ENCODE measurements at places on chromosomes 4 and X. TPM values are rescaled to one million over a fixed set of nuclear protein-coding genes. Genes with fewer than 3 reads are reported as not detected.

- H3K4me1 ChIP-seq, result no peaks in the 10 kb centered on the region
- H3K36me3 ChIP-seq, result no peaks in the 10 kb centered on the region
- no peak overlapping the region for H3K27ac ChIP-seq
- no peak for DNase-seq
- no peak overlapping the region for H3K4me3 ChIP-seq
Measured at GRCh38 chr4:37245391-37245954, 930 bp downstream of the NWD2 start.

GRCh38 chrX:112779139-112779538, 61.5 kb downstream of the AMOT start:
- no peaks in the 10 kb centered on the region for H3K4me1 ChIP-seq
- H3K27ac ChIP-seq, result no peak overlapping the region
- no peaks in the 10 kb centered on the region for H3K36me3 ChIP-seq

- H3K27me3 ChIP-seq, result no peaks in the 10 kb centered on the region
- no peak overlapping the region for H3K27ac ChIP-seq
- H3K36me3 ChIP-seq, result no peaks in the 10 kb centered on the region
- no peak for DNase-seq
- H3K4me1 ChIP-seq, result peaks cover 3% of the 10 kb centered on the region
Measured at GRCh38 chr4:2443956-2444740, 24.8 kb upstream of the RNF4 start.

- no peaks in the 10 kb centered on the region for H3K27me3 ChIP-seq
- H3K4me1 ChIP-seq, result no peaks in the 10 kb centered on the region
- no peak overlapping the region for H3K27ac ChIP-seq
- H3K4me3 ChIP-seq, result no peak overlapping the region
- H3K36me3 ChIP-seq, result no peaks in the 10 kb centered on the region
- DNase-seq, result no peak
Measured at GRCh38 chr4:43253541-43253940, 361.0 kb downstream of the GRXCR1 start.

DNA sequence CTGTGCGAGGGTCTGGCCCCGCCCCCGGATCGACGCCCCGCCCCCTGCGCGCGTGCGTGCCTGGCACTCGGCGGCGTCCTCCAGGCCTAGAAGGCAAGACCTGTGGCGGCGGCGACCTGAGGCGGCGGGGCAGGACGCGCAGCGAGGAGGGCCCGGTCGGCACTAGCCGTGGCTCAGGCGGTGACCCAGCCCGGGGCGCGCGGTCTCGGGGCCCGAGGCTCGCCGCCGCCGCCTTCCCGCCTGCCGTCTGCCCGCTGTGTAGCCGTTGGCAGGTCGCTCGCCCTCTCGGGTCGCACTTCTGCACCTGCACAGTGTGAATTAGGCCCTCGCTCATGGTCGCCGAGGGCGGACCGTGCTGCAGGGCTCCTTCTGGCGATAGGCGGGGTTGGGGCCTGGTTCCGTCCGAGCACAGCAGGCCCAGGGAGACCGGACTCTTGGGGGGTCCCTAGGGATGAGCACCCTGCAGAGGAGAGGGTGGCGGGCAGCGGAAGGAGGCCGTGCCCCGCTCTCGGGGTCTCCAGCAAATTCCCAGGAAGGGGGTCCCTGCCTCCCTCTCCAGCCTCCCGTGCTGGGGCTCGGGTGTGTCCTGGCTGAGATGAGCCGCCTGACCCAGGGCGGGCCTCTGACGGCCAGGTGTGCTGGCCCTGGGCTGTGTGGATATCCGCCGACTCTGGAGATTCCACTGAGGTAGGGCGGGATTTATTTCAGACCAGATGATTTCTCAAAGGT, 557 bp upstream of the FAM53A start:
- H3K36me3 ChIP-seq, result no peaks in the 10 kb centered on the region
- H3K27ac ChIP-seq, result no peak overlapping the region
- no peak overlapping the region for H3K4me3 ChIP-seq
- H3K4me1 ChIP-seq, result no peaks in the 10 kb centered on the region
- peak; percentile 91 for DNase-seq

GRCh38 chrX:68897118-68897945, 68.5 kb downstream of the EFNB1 start:
- no peak for DNase-seq
- no peak overlapping the region for H3K27ac ChIP-seq
- H3K27me3 ChIP-seq, result no peaks in the 10 kb centered on the region
- no peak overlapping the region for H3K4me3 ChIP-seq

DNA sequence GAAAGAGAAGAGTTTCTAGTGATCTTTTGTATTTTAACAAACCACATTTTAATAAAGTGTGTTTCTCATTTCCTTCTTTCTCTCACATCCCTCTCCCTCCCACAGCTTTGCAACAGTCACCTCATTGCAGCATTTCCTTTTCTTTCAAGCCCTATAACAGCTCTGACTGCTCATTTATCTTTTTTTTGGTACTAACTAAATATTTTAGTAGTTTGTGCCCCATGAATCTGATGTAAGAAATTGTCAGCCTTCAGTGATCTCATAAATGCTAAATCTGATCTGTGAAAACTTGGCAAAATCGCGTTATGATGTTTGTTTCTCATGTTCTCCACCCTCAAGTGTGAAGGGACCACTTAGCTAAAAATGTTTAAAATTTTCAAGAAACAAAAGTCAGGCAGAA, 258.5 kb upstream of the SLIT2 start:
- no peaks in the 10 kb centered on the region for H3K27me3 ChIP-seq
- H3K36me3 ChIP-seq, result no peaks in the 10 kb centered on the region
- H3K27ac ChIP-seq, result no peak overlapping the region
- no peak for DNase-seq
- H3K4me1 ChIP-seq, result no peaks in the 10 kb centered on the region

Gene AFM
- total RNA-seq, result not detected

Gene CC2D2A
- not detected for total RNA-seq

Gene GLRA3
- total RNA-seq, result not detected

Gene FRMD7
- total RNA-seq, result not detected

Gene HTN1
- not detected for total RNA-seq

Gene EREG
- not detected for total RNA-seq

Gene NPY1R
- total RNA-seq, result not detected

Gene LRRC66
- 0.07 TPM for total RNA-seq

Gene BCORL1
- 12.1 TPM for total RNA-seq
